ENCODE measurements at places on chromosomes 6 and 20.

- no peak for DNase-seq
These were observed 24.9 kb upstream of the BTN3A2 start for GRCh38 chr6:26340066-26340465.

DNA sequence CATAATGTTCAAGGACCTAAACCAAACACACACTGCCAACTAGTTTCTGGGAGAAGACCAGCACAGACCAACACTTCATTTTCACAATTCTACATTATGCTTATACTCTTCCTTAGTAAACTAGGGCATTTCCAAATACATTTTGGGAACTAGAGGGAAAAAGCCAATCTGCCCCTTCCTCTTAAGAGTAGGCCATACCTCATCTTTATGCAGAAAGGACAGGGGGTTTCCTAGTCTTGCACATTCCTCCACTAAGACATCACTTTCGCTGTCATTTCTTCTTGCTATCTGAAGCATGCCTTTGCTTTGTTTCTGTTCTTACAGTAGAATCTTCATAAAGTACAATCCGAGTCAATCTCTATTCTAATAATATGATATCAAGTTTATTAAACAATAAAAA lies 105.7 kb downstream of the SMLR1 start:
- no peak for DNase-seq

DNA sequence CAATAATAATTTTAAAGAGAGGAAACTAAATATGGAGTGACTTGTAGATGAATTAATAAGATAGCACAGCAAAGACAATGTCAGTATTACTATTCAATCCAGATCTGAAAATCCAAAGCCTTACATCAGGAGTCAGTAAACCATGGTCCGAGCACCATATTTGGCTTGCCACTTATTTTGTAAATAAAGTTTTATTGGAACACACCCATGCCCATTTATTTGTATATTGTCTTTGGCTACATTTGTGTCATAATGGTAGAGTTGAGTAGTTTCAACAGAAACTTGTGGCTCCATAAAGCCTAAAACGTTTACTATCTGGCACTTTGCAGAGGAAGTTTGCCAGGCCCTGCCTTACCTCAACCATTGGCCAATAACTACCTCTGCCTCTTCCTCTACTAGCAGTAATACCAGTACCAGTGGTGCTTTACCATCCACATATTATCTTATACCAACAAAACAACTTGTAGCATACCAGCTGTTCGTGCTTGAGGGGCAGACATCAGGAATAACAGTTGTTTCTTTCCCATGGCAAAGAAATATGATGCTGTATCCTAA lies 51.8 kb upstream of the SYNJ2 start:
- no peak for DNase-seq

GRCh38 chr6:11096109-11096508 lies 2.5 kb downstream of the SMIM13 start:
- no peak for DNase-seq

GRCh38 chr6:2038092-2038491 lies 207.3 kb downstream of the GMDS start:
- peak; percentile 21 for DNase-seq

DNA sequence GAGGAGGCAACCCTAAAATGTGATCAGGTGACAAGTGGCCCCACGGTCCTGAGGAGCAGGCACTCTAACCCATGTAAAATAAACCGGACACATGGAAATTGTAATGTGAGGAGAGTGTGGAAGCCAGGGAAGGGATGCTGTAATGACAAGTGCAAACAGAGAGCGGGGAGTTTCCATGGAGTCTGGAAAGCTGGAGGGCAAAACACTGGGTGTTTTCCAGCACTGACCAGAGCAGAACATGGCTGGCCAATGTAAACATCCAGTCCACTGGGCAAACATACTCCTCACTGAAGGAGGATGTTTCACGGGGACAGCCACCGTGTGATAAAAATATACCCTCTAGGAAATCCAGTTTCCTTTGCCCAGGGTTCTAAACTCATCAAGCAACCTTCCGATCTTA lies 219.0 kb upstream of the JARID2 start:
- no peak for DNase-seq

- DNase-seq, result no peak
These were observed 158.0 kb upstream of the TCF21 start for GRCh38 chr6:133730881-133731280.

DNA sequence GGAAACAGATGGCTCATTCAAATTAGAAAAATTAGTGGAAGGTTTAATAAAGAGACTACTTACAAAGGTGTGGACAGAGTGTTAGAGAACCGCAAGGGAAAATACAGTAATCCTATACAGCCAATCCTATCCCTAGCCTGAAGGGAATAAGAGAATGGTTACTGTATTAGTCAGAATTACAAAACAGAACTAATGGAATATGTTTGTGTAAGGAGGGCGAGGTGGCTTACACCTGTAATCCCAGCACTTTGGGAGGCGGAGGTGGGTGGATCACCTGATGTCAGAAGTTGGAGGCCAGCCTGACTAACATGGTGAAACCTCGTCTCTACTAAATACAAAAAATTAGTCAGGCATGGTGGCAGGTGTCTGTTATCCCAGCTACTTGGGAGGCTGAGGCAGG lies 16.3 kb upstream of the TRPC4AP start:
- DNase-seq, result no peak

GRCh38 chr6:169707772-169708171 lies 5.8 kb downstream of the C6orf120 start:
- no peak for DNase-seq

DNA sequence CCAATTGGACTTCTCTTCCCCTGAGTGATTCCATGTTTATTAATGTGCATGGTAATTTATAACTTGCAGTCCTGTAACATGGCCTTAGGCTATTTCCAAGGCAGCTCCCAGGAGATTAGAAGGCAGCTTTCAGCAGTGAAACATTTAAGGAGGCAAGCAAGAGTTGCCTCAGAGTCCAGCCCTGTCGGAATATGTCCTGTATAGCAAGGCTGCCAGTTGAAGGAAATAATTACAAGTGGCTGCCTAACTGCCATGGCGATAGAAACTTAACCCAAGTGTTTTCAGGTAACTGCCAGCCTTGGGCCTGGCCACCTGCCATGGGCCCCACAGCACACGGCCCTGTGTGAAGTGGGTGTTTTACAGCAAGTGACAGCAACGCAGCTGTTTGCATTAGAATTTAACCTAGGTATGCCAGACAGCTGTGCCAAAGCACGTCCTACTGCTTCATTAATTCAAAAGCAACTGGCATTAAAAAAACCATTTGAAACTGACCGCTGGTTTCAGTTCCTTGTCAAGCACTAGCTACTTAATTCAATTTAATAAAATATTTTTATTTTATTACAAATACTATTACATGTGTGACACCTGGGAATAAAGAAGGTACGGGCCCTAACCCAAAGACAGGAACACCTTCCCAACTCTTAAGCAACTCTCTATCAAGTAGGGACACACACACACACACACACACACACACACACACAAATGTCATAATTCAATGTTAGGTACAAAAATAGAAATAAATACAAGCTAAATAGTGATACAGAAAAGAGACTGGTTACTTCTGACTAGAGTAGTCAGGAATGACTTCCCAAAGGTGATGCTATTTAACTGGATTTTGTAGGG lies 151.8 kb upstream of the HEY2 start:
- no peak for DNase-seq

- no peak for DNase-seq
These were observed 87.5 kb downstream of the DACT2 start for GRCh38 chr6:168232062-168232461.

- no peak for DNase-seq
These were observed 1.0 kb upstream of the LY6G6D start for GRCh38 chr6:31713991-31714684.

DNA sequence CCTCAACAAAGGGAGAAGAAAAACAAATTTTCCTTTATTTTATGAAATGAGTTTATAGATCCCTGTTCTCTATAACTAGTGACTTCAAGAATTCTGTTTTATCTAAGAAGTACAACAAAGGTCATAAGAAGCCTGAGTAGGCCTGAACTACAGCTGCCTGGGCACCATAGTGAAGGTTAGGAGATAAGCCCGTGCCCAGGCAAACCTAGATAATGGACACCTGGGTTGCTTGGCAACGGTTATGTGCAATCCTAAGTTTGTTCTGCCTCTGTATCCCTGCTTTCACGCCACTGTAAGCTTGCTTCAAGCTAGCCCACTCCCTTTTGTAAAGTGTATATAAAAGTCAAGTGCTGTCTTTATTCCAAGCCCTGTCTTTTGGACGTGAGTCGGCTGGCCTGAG lies 23.2 kb downstream of the SCGN start:
- DNase-seq, result no peak

All from CD4-positive, alpha-beta T cell treated with Interleukin-15 for 4 hours (primary cell).